GM04503 (cell line): ENCODE measurements at places on chromosomes 6 and 20.

GRCh38 chr20:59363101-59363500, 62.7 kb downstream of the EDN3 start:
- no peak for DNase-seq

GRCh38 chr20:50521221-50522052, 11.3 kb downstream of the PTPN1 start:
- DNase-seq = no peak

- DNase-seq = no peak
These were observed 102.0 kb downstream of the MAFB start for GRCh38 chr20:40587038-40587437.

GRCh38 chr6:101517632-101518031, 124.1 kb downstream of the GRIK2 start:
- no peak for DNase-seq
